ENCODE measurements at places on chromosomes 2 and 18. TPM values are rescaled to one million over a fixed set of nuclear protein-coding genes. Genes with fewer than 3 reads are reported as not detected.
A peak's percentile ranks its signal among the peaks of the same experiment; 100 is the strongest.

The OSBPL6 gene
- total RNA-seq, result 12.2 TPM

The C18orf54 gene
- 11.6 TPM for total RNA-seq

DNA sequence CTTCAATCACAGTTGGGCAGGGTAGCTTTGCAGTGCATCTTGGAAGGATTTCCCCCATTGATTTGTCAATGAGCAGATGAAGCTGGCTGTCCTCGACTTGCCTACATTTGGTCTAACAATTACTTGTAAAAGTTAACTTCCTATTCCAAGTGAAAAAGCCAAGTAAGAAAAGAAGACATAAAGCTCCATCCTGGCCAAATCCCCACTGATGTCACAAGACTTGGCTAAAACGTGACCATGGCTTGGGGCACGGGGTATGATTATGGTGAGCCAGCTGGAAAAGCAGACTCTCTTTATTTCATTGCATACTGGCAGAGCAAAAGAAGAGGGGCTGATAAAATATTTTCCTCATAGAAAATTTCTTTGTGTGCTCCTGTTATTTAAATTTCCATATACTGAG is 25.4 kb upstream of the PID1 start:
- no peak for DNase-seq

- no peak for DNase-seq
These were observed 4.5 kb upstream of the GAL3ST2 start for GRCh38 chr2:241772063-241772499.

DNA sequence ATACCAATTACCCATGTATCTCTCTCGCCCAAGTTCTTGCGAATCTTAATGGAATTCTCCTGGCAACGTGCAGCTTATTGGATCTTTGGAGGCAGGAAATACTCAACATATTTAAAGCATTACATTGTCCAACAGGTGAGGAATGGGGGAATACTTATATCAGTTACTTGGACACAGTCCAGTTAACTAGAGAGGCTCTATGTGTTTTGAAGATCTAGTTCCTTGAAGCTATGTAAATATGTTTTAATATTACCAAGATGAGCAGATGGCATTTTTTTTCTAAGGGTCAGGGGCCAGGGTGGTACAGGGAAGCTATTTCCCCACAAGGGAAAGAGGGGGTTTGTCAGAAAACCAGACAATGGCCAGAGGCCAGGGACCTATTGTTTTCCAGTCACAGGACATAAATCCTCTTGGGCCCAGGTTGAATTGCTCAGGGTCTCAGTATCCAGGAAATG is 26.8 kb upstream of the MC5R start:
- DNase-seq, result no peak

DNA sequence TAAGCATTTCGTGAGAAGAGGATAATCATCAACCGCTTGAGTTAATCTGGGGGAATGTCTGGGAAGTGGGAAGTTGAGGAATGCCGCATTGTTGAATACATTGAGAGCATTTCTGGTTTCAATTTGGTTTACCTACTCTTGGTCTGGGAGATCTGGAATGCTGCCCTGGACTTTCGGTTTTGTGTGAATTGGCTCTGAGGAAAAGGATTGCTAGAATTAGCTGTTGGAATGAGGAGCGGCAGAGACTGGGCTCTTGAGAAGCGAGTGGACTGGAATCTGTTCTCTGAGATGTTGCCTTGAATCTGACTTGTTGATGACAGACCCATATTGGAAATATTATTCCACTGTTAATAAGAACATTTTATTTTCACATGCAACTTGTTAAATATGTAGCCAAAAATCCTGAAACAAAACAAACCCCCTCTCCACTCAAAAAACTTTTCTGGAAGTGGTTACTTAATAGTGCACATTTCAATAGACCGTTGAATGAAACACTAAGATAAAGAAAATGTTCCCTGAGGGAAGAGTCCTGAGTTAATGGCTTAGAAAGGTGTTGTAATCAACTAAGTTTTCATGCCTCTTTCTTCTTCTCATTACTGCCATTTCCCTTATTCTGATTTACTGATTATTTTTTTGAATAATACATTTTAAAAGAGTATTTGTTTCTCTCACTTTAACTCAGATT is 50.8 kb downstream of the PTPRM start:
- DNase-seq, result peak; percentile 89

All from lung (tissue), 17 donors.